ENCODE measurements at places on chromosomes 1 and 21. TPM values are rescaled to one million over a fixed set of nuclear protein-coding genes. Genes with fewer than 3 reads are reported as not detected.
A peak's percentile ranks its signal among the peaks of the same experiment; 100 is the strongest.

The C1orf198 gene
- total RNA-seq = 11.3 TPM

The CD52 gene
- total RNA-seq = 5.1 TPM

The ABCB10 gene
- 3.5 TPM for total RNA-seq

GRCh38 chr1:109620401-109620791 is 759 bp downstream of the AMPD2 start:
- no peaks in the 10 kb centered on the region for H3K27me3 ChIP-seq
- H3K27ac ChIP-seq = peak overlapping the region; percentile 90
- H3K4me3 ChIP-seq = peak overlapping the region; percentile 79
- no peaks in the 10 kb centered on the region for H3K36me3 ChIP-seq
- no peak for DNase-seq

DNA sequence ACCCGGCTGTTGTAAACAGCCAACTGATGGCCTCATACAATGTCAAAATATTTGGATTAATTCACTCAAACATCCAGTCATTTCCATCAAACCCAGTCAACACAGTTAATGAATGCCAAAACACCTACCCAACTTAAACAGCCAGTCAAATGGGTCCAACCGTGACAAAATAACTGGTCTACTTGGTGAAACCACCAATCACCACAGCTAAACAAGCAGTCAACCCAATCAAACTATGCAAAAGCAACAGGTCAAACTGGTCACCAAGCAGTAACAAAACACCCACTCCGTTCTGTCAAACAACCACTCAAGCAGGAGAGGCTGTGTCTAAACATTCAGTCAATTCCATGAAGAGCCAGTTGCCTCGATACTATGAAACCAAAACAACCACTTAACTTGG is 119.2 kb downstream of the FOXD2 start:
- no peaks in the 10 kb centered on the region for H3K36me3 ChIP-seq
- H3K27ac ChIP-seq = peak overlapping the region; percentile 2
- H3K4me3 ChIP-seq = no peak overlapping the region
- H3K27me3 ChIP-seq = no peaks in the 10 kb centered on the region
- peaks cover 43% of the 10 kb centered on the region for H3K4me1 ChIP-seq
- no peak for DNase-seq

- H3K4me1 ChIP-seq = peaks cover 10% of the 10 kb centered on the region
- H3K27ac ChIP-seq = peak overlapping the region; percentile 62
- H3K36me3 ChIP-seq = peaks cover 44% of the 10 kb centered on the region
- peak; percentile 68 for DNase-seq
Observed at GRCh38 chr1:43582162-43582566, 51.5 kb downstream of the PTPRF start.

GRCh38 chr1:112141923-112142322 is 152.5 kb upstream of the KCND3 start:
- no peak overlapping the region for H3K27ac ChIP-seq
- H3K36me3 ChIP-seq = no peaks in the 10 kb centered on the region
- H3K4me1 ChIP-seq = peaks cover 7% of the 10 kb centered on the region

DNA sequence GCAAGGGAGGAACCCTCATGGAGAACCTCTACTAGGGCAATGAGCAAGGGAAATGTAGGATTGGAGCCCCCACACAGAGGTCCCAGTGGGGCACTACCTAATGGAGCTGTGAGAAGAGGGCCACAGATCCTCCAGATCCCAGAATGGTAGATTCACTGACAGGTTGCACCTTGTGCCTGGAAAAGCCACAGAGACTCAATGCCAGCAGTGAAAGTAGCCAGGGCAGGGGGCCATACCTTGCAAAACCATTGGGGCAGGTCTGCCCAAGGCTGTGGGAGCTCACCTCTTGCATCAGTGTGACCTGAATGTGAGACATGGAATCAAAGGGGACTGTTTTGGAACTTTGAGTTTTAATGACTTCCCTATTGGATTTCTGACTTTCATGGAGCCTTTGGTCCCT is 17.9 kb downstream of the CFH start:
- no peaks in the 10 kb centered on the region for H3K27me3 ChIP-seq
- H3K27ac ChIP-seq = no peak overlapping the region
- H3K4me1 ChIP-seq = no peaks in the 10 kb centered on the region
- H3K4me3 ChIP-seq = no peak overlapping the region
- peaks cover 4% of the 10 kb centered on the region for H3K36me3 ChIP-seq

- H3K27me3 ChIP-seq = peaks cover 2% of the 10 kb centered on the region
- DNase-seq = no peak
- H3K4me1 ChIP-seq = no peaks in the 10 kb centered on the region
- H3K27ac ChIP-seq = peak overlapping the region; percentile 11
- H3K36me3 ChIP-seq = no peaks in the 10 kb centered on the region
- H3K4me3 ChIP-seq = no peak overlapping the region
Observed at GRCh38 chr1:24961961-24962861, 32.1 kb upstream of the RUNX3 start.

GRCh38 chr1:38052750-38053415 is 6.3 kb upstream of the POU3F1 start:
- H3K36me3 ChIP-seq = no peaks in the 10 kb centered on the region
- no peak for DNase-seq
- peaks cover under 1% of the 10 kb centered on the region for H3K4me1 ChIP-seq
- H3K27ac ChIP-seq = no peak overlapping the region

- H3K4me3 ChIP-seq = no peak overlapping the region
- H3K27ac ChIP-seq = no peak overlapping the region
- no peak for DNase-seq
- peaks cover 30% of the 10 kb centered on the region for H3K4me1 ChIP-seq
Observed at GRCh38 chr1:226723657-226724532, 15.2 kb downstream of the ITPKB start.

Measured in stomach (tissue), 19 donors.